Frontal cortex (tissue), 4 donors: ENCODE measurements at places on chromosomes 5 and 9.

DNA sequence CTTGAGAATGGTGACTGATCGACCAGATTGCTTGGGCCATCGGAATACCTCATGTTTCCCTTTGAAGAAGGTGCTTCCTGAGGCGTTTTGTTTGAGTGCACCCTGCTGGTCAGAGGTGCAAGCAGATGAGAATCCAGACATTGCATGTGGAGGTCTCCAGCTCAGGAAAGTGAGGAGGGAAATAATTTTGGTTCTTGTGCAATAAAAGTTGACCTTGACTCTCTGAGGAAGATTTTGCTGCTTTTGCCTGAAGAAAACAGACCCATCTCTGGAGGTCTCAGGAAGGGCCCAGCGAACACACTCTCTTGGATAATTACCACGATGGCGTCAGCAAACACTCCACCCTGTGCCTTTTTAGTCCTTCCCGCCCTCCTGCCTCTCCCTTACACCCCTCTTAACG, 69.7 kb downstream of the GRAMD2B start:
- DNase-seq = no peak

GRCh38 chr5:140642718-140643117, 3.5 kb downstream of the TMCO6 start:
- DNase-seq = no peak

DNA sequence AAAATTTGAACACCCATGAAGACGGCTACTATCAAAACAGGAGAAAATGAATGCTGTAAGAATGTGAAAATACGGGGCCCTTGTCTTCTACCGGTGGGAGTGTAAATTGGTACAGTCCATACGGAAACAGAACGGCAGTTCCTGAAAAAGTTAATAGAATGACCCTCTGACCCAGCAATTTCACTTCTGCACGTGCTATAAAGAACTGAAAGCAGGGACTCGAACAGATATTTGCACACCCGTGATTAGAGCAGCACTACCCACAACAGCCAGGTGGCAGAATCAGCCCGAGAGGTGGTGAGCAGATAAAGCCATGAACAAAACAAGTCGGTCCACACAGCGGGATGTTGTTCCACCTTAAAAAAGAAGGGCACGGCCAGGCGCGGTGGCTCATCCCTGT, 22.6 kb upstream of the SLC12A7 start:
- DNase-seq = no peak

- no peak for DNase-seq
Observed at GRCh38 chr5:10445352-10445751, 3.7 kb downstream of the ROPN1L start.

DNA sequence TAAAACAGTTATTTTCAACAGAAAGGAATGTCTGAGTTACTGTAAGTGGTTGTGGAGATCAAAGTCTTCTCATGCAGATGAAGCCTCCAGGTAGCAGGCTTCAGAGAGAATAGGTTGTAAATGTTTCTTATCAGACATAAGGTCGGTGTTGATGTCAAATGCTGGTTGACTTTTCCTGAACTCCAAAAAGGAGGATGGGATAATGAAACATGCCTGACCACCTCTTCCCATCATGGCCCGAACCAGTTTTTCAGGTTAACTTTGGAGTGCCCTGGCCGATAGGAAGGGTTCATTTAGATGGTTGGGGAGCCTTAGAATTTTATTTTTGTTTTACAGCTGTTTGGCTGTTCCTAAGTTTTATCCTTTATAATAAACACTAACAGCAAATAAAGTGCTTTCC, 478.4 kb downstream of the ACTL7B start:
- DNase-seq = no peak

DNA sequence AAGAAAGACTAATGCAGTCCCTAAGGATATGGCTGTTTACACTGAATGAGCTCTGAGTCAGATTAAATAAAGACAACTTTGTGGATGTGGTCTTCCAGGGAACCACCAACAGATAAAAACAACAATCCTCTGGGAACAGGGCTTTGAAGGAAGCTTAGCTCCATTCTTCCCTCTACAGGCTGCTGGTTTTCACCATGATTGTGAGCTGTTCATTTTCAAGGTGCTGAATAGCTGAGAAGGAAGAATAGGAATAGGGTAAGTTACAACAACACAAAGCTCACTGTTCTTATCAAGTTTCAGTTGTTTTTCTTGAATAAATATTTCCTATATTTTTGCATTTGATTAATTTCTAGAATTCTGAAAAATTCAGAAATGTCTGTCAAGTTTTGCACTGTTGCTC, 25.9 kb upstream of the PTAR1 start:
- no peak for DNase-seq

- DNase-seq = no peak
Observed at GRCh38 chr9:13716601-13717321, 437.3 kb upstream of the MPDZ start.

DNA sequence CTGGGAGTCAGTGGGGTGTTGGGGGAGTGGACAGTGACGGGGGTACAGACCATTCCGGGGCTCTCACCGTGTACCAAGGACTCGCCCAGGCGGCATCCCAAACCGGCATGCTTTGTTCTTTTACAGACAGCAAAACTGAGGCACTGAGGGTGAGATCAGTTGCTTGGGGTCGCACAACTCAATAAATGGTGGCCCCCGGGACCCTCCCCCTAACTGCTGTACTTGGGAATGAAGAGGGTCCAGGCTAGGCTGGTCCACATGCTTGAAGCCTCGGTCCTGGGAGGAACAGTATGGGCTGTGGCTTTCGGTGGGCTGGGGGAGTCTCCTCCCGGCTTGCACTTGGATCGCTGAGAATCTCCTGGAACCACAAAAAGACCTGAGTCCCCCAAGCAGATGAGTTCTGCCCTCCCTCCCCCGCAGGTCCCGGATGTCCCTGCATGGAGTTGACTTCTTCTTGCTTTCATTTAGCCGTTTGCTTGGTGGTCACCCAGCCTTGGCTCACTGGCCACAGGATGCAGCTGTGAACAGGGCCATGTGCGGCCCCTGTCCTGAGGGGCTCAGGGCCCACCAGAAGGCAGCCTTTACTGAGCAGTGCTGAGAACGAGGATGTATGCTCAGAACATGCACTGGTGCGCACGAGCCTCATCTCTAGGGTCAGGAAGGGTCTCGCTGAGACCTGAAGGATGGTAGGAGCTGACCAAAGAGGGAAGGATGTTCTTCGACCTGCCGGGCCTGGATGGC, 4.2 kb downstream of the LAMC3 start:
- DNase-seq = no peak

DNA sequence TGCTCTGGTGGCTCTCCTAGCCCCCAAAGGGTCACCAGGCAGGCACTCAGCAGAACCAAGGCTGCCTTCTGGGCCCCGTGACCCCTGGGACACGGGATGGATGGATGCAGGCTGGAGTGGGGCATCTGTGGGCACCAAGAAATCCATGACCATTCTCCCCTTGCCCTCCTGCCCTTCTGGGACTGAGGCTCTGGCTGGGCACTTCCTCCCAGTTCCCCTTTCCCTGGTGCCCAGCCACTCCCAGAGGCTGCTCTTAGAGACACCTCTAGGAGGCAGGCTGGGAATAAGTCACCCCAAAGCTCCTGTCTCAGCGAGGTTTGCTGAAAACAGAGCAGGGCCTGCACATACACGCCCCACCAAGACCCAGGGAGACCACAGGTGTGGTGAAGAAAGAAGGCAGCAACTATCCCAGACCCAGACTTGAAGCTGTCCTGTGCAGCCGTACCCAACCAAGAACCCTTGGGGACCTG, 943 bp downstream of the STING1 start:
- DNase-seq = no peak

- DNase-seq = no peak
Observed at GRCh38 chr9:23322392-23322791, 503.6 kb downstream of the ELAVL2 start.

- DNase-seq = no peak
Observed at GRCh38 chr5:78335976-78336375, 24.4 kb upstream of the SCAMP1 start.

DNA sequence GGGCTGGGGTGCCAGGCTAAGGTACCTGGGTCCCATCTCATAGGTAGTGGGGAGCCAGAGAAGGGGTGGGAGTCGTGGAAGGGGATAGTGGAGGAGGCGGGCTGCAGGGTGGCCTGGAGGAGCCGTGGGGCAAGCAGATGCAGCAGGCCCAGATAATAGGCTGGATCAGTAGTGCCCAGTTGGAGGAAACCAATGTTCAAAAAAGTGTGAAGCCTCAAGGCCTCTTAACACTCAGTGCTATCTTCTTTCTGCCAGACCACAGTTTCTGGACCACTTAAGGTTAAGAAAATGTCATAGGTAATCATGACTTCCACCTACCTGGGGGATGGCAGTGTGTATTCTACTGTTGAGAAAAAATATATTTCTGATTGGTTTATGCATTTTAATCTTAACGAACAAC, 63.3 kb upstream of the TGFBR1 start:
- DNase-seq = no peak

DNA sequence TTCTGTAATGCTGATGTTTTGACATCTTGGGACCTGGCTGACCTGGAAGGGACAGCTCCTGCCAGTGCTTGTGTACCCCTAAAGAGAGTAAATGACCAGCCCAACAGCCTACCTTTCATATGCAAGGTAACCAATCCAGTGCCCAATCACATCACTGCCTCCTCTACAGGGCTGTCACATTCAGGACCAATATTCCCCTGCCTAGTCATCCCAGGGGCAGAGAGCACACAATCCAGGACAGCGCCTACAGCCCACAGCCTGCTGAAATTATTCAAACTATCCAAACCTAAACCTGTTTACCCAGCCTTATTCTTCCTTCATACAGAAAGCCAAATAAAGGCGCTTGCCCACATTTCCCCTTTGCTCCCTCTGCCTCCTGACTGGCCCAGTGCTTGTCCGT, 284.1 kb downstream of the CTNND2 start:
- DNase-seq = no peak

GRCh38 chr9:7223981-7224380, 466.2 kb downstream of the KDM4C start:
- no peak for DNase-seq

DNA sequence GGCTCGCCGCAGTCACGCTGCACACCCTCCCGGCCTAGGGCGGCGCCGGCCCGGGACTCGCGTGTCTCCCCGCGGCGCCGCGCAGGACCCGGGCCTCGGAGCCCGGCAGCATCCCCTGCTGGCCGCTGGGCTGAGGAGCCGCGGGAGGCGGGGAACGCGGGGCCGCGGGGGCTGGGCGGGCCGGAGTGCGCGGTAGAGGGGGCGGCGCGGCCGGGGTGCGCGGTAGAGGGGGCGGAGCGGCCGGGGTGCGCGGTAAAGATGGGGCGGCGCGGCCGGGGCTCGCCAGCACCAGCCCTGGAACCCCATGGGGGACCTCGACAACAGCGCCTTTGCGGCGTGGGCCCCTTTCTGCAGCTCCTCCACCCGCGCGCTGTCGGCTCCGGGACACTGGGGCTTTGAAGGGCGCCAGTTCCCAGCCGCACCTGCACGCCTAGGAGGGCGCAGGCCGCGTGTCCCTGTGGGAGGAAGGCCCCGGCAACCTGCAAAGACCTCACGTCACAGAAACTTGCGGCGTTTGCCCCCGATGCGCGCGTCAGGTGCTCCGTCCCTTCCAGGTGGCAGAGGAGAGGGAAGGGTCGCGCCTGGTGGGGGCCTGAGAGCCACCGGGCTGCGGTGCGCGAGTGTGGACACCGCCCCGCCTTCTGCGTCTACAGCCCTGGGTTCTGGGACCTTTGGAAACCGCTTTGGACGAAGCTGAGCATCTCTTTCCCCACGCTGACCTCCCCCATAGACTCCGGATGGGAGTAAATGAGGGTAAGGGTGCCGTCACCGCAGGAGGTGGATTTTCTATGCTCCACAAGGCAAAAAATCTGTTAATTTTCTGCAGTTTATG, 49.6 kb downstream of the NSUN2 start:
- peak; percentile 67 for DNase-seq

GRCh38 chr9:135619599-135619886, 19.8 kb downstream of the GLT6D1 start:
- no peak for DNase-seq

- no peak for DNase-seq
Observed at GRCh38 chr9:22029231-22029630, 20.1 kb upstream of the CDKN2B start.

DNA sequence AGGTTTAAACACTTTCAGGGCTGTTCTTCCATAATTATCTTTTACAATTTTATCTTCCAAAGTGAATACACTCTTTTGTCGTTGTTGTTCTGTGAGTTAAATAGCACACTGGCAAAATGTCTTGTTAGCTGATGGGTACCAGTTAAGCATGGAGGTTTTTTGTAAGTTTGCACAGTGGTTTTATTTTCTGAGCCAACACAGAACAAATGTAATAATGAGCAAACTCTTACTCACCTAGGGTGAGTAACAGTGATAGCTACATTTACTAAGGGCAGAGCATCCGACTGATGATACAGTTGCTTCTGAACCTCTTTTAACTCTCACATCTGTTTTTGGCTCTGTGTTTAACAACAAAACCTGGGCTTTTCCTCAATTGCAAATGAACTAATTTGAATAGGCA, 103.2 kb downstream of the CTNND2 start:
- no peak for DNase-seq

DNA sequence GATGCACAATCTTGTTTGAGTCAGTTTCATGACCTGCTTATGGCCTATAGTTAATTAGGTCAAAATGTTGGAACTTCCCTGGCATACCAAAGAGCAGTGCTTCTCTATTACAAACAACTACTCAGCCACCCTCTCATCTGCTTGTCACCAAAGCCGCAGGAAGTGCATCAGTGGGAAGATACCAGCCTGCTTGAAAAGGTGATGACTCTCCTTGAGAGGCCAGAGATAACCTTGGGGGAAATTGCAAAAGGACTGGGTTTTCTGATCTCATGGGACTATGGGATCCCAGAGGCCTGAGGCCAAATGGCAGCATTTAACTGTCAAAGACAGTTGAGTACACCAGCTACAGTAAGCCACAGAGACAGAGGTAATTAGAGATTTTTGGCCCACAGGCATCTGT, 69.9 kb downstream of the C9orf57 start:
- DNase-seq = no peak
